ENCODE measurements at places on chromosomes 3 and 15.

GRCh38 chr15:99473981-99474906 lies 91.5 kb upstream of the MEF2A start:
- DNase-seq = no peak

GRCh38 chr3:139230391-139230790 lies 113.4 kb upstream of the MRPS22 start:
- DNase-seq = no peak

DNA sequence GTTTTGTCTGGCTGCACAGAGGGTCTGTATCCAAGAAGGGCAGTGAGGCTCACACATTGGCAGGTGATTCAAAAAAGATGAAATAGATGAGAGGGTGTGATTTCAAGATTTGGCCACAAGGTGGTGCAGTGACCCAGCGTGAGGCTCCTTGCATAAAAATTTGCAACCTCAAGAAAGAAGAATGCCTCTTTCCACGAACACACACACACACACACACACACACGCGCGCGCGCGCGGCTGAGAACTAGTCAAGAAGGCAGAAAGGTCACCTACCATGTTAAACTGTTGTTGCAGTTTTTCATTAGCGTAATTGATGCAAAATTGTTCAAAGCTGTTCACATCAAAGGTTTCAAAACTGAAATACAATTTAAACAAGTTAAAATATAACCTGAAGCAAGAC lies 39.2 kb downstream of the MYO5C start:
- peak; percentile 85 for DNase-seq

GRCh38 chr15:66563126-66563525 lies 2.7 kb downstream of the LCTL start:
- no peak for DNase-seq

- no peak for DNase-seq
These were observed 11.1 kb upstream of the PIK3R4 start for GRCh38 chr3:130757611-130758150.

GRCh38 chr15:99421172-99421656 lies 144.6 kb upstream of the MEF2A start:
- DNase-seq = peak; percentile 55

DNA sequence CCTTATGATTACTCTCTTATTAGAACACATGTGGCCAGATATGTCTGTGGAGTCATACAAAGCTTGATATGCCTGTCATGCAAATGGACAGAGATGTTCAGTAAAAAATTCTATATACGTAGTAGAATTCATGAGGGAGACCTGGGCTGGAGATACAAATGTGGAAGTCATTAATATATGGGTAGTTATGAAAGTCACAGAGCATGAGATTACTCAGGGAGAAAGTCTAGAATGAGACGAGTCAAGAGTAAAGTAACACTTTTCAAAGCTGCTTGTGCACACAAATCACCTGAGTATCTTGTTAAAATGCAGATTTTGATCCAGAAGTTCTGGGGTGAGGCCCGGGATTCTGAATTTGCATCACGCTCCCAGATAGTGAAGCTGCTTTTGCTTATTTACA lies 28.4 kb downstream of the OXSM start:
- DNase-seq = no peak

DNA sequence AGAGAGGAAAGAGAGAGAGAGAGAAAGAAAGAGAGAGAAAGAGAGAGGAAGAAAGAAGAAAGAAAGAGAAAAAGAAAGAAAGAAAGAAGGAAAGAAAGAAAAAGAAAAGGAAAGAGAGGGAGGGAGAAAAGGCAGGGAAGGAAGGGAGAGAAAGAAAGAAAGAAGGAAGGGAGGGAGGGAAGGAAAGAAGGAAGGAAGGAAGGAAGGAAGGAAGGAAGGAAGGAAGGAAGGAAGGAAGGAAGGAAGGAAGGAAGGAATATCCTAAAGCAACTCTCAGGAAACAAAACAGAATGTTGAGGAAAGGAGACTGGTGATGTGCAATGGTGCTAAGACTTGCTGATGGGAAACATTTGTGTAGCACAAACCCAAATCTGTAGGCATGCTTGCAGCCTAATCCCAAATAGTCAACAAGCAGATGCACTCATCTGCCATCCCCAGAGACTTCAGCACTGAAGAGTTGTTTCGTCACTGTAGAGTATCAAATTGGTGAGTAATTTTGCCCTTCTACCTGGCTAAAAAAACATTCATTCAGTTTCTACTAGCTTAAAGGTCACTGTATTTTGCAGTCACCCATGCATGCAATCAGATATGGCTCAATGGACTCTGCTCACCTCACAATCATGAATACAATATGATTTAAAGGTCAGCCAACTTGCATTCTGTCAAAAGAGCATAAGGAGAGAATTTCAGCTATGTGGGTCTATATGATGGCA lies 480.3 kb downstream of the FGF12 start:
- DNase-seq = no peak

DNA sequence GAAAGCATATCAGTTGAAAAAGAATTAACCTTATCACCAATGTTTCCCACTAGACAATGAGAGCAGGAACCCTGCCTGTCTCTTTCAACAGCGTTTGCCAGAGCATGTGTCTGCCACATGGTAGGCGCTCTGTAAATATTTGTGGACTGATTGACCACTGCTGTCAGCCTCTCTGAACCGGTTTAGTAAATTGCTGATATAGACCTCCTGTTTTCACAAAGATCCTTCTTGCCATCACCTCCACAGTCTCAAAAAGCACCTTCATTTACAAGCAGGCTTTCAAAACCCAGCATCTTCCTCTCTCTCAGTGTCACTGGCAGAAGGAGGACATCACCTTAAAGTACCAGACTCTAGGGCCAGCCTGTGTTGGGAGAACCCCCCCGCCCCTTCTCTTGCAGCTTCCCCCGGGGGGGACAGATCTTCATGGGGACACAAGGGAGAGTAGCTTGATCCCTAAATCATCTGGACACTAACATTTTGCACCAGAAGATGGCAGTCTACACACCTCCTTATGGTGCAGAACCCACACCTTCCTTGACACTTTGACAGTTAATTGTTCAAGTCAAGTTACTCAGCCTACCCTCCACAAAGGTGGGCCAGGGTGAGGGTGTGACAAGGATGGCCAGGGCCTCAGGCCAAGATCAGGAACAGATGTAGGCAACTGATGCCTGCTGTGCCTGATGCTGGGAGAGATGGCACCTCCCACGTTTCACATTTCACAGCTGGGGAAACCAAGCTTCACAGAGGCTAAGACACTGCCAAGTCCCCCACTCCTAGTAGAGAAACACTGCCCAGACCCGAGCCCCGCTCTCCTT lies 37.8 kb upstream of the USP3 start:
- peak; percentile 85 for DNase-seq

DNA sequence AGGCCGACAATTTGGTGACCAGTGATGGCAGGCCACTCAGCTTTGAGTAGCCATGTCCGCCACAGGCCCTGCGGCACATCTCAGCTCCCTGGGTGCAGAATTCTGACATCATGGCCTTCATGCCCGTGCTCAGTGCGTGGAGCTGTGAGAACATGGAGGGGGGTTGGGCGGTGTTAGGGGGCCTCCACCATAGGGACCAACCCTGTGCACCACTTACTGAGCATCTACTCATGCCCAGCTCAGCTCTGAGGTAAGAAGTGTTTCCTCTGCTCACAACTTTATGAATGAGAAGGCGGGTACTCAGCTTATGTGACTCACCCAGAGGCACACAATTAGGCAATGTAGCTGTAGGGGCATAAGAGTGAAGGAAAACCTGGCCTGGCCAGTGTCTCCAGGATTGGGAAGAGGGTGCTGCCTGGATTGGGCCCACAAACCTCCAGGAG lies 10.5 kb downstream of the ACOX2 start:
- DNase-seq = no peak

- peak; percentile 72 for DNase-seq
These were observed 15.1 kb upstream of the ZBTB47 start for GRCh38 chr3:42638339-42638842.

DNA sequence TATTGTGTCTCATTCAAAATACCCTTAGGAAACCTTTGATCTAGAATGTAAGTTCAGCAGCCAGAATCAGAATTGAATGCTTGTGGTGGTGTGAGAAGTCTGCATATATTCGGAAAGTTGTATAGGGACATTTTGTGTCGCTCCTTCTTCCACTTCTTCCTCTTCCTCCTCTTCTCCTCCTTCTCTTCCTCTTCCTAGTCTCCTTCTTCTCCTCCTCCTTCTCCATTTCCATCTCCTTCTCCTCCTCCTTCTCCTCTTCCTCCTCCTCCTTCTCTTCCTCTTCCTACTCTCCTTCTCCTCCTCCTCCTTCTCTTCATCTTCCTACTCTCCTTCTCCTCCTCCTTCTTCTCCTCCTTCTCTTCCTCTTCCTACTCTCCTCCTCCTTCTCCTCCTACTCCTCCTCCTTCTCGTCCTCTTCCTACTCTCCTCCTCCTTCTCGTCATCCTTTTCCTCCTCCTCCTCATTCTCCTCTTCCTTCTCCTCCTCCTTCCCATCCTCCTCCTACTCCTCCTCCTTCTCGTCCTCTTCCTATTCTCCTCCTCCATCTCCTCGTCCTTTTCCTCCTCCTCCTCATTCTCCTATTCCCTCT lies 749.3 kb upstream of the GOLIM4 start:
- no peak for DNase-seq

GRCh38 chr15:61227269-61227949 lies 1.7 kb downstream of the RORA start:
- DNase-seq = no peak

- no peak for DNase-seq
These were observed 27.8 kb downstream of the DPH3 start for GRCh38 chr3:16236856-16237393.

GRCh38 chr3:12959838-12960378 lies 113.3 kb downstream of the IQSEC1 start:
- DNase-seq = no peak

GRCh38 chr3:143203848-143204247 lies 84.3 kb downstream of the CHST2 start:
- no peak for DNase-seq

Data from CD4-positive, alpha-beta T cell treated with Interleukin-2 at 100 ng/mL for 4 hours (primary cell).